ELF-1 (cell line): ENCODE measurements at places on chromosomes 3 and 15.

- DNase-seq, result no peak
Observed at GRCh38 chr3:183210862-183211341, 42.2 kb upstream of the B3GNT5 start.

- DNase-seq, result peak; percentile 83
Observed at GRCh38 chr3:53114011-53114400, 16.2 kb downstream of the RFT1 start.

- no peak for DNase-seq
Observed at GRCh38 chr3:195040094-195040493, 230.9 kb downstream of the XXYLT1 start.

- DNase-seq, result no peak
Observed at GRCh38 chr15:64842986-64843561, 1.4 kb downstream of the PLEKHO2 start.

DNA sequence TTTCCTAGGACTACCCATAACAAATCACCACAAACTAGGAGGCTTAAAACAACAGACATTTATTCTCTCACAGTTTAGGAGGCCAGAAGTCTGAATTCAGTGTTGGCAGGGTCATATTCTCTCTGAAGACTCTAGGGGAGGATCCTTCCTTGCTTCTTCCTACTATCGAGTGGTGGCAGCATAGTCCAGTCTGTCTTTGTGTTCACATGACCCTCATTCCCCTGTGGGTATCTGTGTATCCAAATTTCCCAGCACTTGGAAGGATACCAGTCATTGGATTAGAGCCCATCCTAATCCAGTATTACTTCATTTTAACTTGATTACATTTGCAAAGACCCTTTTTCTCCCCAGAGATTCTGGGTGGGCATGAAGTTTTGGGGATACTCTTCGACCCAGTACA, 63.8 kb downstream of the GMPS start:
- DNase-seq, result no peak

DNA sequence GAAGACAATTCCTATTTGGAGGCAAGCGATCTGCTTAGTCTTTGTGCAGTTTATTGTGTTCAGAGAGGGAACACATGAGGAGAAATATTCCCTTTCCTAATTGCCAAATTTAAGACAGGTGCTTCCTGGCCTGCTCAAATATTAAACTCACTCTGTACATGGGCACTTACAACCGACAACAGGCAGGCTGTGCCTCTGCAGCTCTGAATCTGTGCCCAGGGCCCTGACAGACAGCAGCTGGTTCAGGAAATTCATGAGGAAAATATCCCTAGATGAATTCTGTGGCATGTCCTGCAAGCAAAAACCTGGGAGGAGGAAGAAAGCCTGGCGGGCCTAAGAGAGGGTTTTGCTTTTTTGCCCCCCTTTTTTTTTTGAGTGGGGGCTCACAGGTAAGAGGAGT, 169.3 kb upstream of the TRIM42 start:
- no peak for DNase-seq

- no peak for DNase-seq
Observed at GRCh38 chr3:39917065-39917773, 107.8 kb downstream of the MYRIP start.

- no peak for DNase-seq
Observed at GRCh38 chr15:89770041-89770440, 6.1 kb upstream of the MESP2 start.

- no peak for DNase-seq
Observed at GRCh38 chr3:115488409-115488808, 134.9 kb upstream of the GAP43 start.

- no peak for DNase-seq
Observed at GRCh38 chr3:130772129-130772528, 25.5 kb upstream of the PIK3R4 start.

GRCh38 chr15:35305946-35306345, 220.9 kb upstream of the NANOGP8 start:
- peak; percentile 43 for DNase-seq

DNA sequence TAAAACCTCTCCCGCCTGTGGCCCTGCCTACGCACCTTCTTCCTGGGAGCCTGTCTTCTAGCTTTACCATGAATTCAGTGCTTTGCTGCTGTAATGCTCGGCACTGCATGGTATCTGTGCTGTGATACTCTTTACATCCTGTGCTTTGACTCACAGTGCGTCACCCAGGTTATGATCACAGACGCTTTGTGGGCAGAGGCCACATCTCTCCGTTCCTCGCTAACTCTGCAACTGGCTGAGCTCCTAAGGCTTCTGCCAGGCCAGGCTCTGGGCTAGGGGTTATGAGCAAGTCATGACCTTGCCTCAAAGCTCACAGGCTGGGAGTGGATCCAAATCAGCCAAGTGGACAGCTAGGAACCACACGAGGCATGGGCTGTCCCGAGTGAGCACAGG, 23.2 kb downstream of the SPTBN5 start:
- DNase-seq, result no peak

DNA sequence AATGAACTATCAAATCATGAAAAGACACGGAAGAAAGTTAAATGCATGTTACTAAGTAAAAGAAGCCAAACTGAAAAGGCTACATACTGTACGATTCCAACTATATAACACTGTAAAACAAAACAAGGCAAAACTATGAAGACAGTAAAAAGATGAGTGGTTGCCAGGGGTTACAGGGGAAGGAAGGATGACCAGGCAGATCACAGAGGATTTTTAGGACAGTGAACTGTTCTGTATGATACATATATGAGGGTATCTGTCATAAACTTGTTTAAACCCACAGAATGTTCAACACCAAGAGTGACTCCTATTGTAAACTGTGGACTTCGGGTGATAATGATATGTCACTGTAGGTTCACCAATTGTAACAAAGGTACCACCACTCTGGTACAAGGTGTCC, 60.6 kb downstream of the CHSY1 start:
- DNase-seq, result no peak

GRCh38 chr3:27658741-27659140, 63.4 kb downstream of the EOMES start:
- DNase-seq, result no peak

DNA sequence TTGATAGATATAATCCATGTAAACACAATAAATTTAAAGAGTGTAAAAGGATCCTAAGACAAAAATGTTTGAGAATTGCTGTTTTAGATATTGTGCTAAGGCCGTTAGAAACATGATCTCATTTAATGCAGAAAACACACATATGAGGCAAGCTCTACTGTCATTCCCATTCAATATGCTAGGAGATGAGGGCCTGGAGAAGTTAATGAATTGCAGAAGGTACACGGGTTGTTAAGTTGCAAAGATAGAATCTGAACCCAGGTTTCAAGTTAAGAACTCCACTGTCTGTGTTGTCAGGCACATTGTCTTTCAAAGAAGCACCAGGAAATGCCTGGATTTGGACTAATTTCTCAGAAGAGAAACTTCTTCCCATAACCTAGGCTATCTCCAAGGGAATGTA, 65.1 kb upstream of the SAMMSON start:
- DNase-seq, result no peak

DNA sequence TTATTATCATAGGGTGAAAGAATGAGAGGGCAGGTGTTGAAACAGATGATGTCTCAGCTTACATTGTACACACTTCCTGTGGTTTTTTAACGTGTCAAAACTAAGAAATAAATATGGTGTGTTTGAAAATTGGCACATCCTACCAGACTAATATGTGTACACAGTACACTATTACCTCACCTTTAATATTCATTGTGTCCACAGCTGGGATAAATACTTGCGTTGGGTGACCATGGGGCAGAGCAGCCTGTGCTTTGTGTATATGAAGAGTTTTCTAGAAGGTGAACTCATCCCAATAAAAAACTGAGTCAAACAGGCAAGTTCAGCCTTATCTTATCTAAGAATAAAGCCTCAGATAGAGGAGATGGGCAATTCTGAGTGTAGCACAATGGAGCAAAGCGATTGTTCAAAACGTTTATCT, 17.3 kb downstream of the SUCNR1 start:
- no peak for DNase-seq

- no peak for DNase-seq
Observed at GRCh38 chr15:92545996-92546395, 109.6 kb downstream of the FAM174B start.

GRCh38 chr3:135528413-135529015, 437.0 kb upstream of the PPP2R3A start:
- DNase-seq, result no peak

DNA sequence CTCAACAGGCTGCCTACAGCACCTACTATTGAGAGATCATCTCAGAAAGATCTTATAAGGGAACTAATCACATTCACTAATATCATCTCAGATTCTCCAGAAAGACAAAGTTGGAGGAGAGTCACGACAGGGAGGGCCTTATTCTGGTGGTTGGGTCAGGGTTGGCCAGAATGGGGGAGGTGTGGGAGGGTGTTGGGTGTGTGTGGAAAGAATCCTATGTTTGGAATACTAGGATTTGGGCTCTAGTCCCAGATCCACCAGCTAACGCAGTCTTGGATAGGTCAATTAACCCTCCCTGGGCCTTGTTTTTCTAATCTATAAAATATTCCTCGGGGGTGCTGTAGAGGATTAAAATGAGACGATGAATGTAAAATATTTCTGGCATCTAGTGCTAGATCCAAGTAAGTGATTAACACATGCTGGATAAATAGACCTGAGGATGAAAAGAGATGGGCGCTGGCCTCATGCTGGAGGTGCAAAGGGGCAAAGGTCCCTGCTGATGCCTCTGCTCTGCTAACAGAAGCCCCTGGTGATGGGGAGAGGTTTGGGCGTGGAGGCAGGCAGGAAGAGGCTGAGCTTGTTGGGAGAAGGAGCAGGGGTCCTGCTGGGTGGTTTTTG, 67.6 kb upstream of the ETV5 start:
- DNase-seq, result no peak

DNA sequence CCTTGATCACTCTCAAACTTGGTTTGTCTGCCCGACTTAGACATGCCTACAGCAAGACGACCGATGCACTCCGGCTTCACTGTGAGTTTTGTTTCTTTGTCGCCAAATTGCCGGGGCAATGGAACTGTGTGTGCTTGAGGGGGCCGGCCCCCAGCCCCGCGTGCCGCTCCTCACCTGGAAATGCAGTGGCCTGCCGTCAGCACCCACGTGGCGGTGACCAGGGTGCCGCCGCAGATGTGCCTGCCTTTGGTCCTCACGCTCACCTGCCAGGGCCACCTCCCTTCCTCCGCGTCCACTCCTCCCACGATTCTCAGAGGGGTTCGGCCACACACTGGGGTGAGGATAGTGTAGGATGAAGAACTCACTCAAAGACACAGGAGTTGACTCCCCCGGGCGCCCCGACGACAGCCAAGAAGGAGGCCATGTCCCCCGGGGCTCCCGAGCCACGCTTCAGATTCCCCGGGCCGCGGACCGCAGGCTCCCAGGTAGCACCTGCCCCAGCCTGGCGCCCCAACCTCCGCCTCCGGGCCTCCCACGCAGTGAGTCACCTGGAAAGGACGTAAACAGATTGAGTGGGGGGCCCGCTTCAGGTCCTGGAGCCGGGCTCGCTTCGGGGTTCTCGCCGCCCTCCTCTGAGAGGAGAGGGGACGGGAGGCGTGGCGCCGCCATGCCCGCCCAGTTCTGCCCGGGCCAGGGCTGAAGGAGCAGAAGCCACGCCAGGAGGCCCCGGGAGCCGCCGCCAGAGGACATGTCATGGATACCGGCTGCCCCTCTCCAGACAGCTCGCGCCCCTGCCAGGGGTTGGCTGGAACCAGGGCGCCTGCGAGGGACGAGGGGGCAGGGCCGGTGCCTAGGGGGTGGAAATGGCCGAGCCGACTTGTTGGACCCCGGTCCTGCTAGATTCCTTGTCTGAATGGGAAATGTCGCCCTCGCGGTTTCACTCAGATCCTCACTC, 29.6 kb downstream of the MYL3 start:
- no peak for DNase-seq

DNA sequence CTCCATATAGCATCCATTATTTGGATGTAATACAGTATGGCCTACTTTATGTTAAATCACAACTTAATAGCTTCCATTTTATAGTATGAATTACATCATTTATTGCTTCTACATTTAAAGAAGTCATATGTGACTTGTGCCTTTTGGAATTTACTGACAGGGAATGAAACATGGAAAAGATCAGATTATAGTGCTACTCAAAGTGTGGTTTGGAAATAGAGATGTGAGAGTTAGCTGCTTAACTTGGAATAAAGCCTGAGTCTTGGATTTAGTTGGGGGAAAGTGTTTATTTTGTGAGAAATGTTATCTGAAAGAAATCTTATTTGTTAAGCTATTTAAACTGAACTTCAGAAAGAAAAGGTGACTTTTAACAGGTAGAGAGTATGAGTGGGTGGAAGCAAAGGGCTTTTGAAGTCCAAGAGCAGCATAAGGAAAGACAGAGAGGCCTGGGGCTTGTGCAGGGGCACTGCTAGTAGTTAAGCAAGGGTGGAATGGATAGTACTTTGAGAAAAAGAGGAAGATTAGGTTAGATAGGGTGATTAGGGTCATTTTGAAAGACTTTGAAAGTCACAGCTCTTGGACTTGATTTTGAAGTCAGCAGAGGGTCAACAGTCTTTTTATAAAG, 60.5 kb downstream of the SLMAP start:
- DNase-seq, result no peak

DNA sequence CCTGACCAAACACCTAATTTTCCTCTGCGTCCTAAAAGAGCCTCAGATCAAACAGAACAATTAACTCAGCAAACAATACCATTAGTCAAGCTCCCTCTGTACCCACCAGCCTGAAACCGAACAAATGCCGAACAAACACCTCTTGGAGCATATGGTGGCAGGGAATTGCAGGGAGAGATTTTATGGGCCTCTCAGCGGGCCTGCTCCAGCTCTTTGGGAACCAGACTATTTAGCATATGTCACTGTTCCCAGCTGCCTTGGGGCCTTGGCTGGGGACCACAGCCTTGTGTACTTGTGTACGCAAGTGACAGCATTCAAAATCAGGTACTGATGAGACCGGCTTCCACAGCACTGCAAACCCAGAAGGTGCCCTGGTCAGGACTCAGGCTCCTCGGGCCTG, 388.8 kb upstream of the PPP2R3A start:
- DNase-seq, result peak; percentile 40

- DNase-seq, result no peak
Observed at GRCh38 chr15:57149196-57149595, 227.1 kb upstream of the CGNL1 start.

DNA sequence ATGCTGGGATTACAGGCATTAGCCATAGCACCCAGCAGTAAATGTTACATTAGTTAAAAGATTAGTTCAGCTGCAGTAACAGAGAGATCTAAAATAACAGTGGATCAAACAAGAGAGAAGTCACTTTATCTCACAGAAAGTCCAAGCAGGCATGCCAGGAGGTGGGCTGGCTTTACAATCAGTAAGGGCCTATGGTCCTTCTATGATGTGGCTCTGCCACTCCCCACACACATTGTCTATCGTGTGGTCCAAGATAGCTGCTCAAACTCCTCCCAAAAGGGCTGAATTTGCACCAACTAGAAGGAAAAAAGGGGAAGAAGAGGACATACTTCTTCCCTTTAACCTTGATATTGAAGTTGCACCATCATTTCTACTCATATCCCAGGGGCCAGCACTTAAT, 4.6 kb upstream of the RUVBL1 start:
- DNase-seq, result no peak
